Foreskin melanocyte (primary cell): ENCODE measurements at places on chromosomes 4 and X.

DNA sequence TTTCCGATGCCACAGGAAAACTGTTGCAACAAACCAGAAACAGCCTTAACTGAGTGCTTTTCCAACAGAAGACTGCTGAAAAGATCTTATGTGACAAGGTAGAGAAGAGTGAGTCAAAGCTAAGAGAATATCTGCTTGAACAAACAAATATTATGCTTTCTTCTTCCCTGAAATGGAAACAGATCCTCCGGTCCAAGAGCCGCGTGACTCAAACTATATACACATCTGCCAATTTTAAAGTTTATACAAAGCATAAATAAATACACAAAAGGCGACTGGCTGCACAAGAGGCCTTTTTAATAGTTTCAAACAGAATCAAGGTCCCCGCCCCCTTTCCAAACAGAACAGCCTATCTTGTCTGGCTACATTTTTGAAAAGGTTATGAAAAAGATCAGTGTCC, 329.7 kb upstream of the F9 start:
- DNase-seq = no peak

GRCh38 chr4:185933078-185933581, 121.1 kb upstream of the SORBS2 start:
- DNase-seq = no peak

DNA sequence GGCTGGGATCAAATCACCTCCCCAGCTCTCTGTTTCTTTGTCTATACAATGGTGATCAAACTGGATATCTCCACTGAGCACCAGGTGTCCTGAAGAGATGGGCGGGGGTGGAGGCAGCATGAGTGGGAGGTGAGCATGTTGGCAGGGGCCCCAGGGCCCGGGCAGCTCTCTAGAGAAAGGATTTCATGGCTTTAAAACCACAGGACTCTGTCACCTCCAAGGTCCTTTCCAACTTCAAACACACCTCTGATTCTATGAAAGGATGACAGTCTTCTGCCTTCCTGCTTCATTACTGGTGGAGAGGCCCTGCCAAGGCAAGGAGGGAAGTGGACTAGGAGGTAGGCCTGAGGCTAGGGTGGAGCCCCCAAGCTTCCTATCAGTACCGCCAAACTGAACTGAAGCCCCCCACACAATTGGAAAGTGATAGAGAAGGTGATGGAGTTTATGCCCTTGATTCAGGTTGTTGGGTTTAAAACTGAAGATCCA, 38.6 kb downstream of the TRIM2 start:
- no peak for DNase-seq

DNA sequence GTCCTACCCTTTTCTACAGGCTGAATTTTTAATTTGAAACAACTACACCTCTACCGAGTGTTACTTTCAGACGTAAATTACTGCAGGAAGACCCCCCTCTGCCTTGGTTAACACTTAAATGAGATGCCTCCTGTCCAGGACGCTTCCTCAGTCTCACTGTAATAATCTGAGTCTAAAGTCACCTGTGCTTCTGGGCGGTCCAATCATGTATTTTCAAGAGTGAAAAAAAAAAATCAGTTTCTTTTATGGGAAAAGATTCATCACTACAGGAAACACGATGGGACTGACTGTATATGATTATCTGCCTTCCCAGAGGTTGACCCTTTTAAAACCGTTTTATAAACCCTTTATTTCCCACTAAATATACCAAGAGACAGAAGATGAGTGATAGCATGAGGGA, 776 bp downstream of the RBM47 start:
- DNase-seq = no peak

- DNase-seq = no peak
These were observed 68.1 kb downstream of the ZC4H2 start for GRCh38 chrX:64908121-64908520.

- DNase-seq = no peak
These were observed 6.6 kb downstream of the PF4V1 start for GRCh38 chr4:73859614-73860088.
